ENCODE measurements at places on chromosomes 2 and 18.
A peak's percentile ranks its signal among the peaks of the same experiment; 100 is the strongest.

GRCh38 chr2:233802132-233802815 lies 24.1 kb downstream of the MROH2A start:
- DNase-seq = no peak

DNA sequence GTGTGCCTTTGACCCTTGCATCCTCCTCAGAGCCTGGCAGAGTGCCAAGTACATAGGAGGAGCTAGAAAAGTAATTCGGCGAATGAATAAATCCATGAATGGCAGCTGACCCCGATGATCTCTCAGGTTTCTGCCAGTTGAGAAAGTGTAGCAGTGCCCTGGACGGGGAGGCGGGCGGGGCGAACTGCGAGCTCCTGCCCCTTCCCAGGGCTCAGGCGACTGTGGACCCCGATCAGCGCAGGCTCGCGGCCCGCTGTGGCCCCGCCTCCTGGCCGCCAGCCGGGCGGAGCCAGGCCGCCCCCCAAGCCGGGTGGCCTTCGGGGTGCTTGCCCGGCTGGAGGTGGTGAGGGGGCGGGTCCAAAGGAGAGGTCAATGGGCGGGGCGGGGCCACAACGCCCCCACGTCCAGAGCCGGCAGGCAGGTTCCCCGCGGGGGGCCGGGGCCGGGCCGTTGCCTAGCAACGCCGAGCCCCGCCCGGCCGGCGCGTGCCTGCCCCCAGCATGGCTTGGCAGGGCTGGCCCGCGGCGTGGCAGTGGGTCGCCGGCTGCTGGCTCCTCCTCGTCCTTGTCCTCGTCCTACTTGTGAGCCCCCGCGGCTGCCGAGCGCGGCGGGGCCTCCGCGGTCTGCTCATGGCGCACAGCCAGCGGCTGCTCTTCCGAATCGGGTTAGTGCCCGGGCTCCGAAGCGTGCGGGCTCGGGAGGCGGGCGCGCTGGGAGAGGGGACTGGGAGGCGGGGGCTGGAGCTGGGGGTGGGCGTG lies 30.6 kb upstream of the TMBIM1 start:
- peak; percentile 85 for DNase-seq

DNA sequence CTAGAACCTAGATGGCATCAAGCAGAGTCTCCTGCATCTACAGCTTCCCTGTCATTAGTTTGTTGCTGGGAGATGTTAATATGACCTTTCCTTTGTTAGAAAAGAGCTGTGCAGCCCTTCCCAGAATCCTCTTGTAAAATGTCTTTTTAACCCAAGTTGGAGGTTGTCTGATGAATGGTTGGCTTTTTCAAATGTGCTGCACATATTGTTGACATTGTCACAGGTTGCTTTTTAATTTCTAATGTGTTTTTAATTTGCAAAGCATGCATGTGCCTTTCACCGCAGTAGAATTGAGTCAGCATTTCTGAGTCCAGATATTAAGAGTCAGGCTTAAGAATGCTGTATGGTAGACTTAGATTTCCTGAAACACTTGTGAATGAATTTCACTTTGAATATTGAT lies 120.8 kb downstream of the GREB1L start:
- peak; percentile 96 for DNase-seq

- DNase-seq = no peak
These were observed 6.0 kb upstream of the MALL start for GRCh38 chr2:110121592-110121991.

- DNase-seq = no peak
These were observed 638.1 kb downstream of the DSC3 start for GRCh38 chr18:30404422-30404821.

- peak; percentile 31 for DNase-seq
These were observed 51.9 kb upstream of the HNMT start for GRCh38 chr2:137912371-137912770.

DNA sequence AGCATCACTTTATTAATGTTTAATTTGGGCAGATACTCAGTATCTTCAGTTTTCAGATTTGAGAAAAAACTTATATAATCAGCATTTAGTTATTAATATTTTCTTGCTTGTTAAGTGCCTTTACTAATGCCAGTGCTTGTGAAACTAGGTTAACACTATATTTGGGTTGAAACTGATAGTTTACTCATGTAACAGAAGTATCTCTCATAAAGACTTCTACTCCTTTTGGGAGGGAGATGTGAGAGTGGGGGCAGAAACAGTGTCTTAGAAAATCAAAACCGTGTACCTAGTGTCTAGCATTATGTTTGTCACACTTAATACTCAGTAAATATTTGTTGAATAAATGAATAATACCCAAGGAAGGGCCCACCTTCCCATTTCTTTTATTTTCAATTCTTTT lies 129.5 kb downstream of the MSTN start:
- DNase-seq = no peak

- peak; percentile 88 for DNase-seq
These were observed 39.5 kb upstream of the ARL4C start for GRCh38 chr2:234536178-234536965.

DNA sequence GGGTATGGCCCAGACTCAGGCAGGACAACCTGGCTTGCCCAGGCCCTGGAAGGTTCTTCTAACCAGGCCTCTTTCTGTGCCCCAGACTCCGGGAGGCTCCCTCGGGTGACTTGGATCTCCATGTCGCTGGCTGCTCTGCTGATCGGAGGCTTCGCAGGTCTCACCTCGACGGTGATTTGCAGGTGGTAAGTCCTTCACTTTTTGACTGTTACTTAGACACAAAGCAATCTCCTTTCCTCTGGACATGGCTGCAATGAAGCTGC lies 103.5 kb downstream of the TPO start:
- DNase-seq = no peak

DNA sequence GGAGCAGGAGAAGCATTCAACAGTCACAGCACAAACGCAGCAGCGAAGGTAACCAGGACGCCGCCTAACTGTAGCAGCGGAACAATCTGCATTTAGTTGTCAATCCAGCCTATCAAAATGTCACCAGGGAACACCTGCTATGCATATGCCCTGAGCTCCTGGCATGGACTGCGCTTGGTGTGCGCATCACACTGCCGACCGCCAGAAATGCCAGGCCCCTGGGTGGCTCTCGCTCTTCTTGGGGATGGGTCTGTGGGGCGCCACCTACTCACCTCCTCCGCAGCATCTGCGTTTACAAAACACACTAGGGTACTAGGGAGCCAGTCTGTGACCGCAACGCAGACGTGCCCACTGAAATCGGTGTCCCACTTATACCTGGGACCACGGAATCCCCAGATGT lies 31.7 kb downstream of the ZNF516 start:
- DNase-seq = no peak

DNA sequence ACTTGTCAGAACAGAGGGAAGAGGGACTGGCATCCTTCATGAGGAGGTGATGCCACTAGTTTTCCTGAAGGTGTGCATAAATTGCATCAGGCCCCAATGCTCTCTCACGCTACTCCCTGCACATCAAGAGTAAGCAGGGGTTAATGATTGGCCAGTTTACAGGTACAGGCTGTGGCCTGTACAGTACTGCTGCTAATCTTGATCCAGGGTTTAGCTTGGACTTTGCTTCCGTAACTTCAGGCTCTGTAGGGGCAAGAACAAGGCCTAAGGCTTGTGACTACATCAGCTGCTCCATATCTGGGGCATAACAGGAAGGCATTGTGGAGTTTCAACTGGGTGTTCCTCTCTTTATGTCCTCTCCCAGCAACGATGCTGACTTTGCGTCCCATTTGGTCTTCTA lies 96.8 kb upstream of the FZD7 start:
- no peak for DNase-seq

DNA sequence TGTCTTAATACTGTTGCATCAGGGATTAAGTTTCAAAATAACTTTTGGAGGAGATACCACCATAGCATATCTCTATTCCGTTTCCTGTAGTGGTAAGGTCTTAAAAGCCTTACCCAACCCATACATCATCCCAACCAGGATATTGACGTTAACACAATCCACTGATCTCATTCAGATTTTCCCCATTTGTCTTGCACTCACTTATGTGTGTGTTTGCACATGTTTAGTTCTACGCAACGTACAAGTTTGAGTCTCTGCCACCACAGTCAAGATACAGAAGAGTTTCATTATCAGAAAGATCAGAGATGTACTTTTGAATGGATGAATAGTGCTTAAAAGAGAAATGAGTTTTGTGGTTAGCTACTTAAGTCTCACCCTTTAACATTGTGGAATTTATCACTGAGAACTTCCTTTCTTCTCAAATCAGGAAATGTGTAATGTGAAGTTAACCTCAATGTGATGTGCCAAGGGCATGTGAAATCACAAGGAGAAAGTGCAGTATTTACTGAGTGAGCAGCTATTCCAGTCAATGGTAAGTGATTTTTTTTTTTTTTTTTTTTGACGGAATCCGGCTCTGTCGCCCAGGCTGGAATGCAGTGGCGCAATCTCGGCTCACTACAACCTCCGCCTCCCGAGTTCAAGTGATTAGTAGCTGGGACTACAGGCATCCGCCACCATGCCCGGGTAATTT lies 69.2 kb upstream of the EPHA4 start:
- DNase-seq = no peak

DNA sequence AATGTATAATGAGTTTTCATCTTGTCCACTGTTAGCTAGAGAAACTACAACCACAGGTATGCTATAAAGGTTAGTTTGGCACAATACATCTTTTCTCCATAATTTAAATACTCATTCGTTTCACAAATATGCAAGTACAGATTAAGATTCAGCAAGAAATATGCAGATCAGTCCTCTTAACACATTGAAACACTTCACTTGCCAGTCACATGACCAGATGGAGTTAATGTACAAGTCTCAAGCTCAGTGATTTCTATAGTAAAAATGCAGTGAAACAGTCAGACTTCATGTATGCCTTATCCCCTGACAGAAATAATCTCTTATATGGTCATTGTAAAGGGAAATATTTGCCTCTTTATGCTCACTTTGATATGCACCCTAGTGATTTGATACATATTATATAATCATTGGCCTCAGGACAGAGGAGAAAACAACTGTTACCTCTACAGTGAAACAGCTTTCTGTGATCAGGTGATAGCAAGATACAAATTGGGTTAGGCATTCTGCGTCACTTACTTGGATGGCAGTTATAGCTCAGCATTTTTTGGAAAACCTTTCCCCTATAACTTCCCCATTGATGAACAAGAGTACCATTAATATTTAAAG lies 104.6 kb downstream of the TCF4 start:
- DNase-seq = no peak

DNA sequence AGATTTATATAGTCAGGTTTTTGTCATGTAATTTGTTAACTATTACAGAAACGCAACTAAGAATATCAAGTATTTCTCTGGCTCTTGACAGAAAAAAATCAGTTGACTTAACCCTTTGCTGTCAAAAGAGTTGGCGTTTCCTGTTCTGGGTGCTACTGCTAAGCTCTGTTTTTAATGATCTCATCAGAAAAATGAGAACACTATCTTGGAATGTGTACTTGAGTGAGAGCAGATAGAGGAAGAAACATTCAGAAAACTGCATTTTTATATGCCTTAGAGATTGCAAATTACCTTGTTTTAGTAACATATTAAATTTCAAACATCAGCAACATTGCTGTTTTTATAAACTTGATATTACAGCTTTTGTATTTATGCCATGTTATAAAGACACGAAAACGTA lies 297.9 kb downstream of the RDH14 start:
- no peak for DNase-seq

GRCh38 chr18:59072727-59073421 lies 66.8 kb upstream of the SEC11C start:
- no peak for DNase-seq

GRCh38 chr2:203989521-203989920 lies 53.0 kb downstream of the ICOS start:
- no peak for DNase-seq

- no peak for DNase-seq
These were observed 94.2 kb upstream of the EPAS1 start for GRCh38 chr2:46202987-46203386.

GRCh38 chr2:21920721-21921120 lies 797.0 kb downstream of the TDRD15 start:
- no peak for DNase-seq

GRCh38 chr2:1727796-1728474 lies 16.4 kb downstream of the PXDN start:
- no peak for DNase-seq

- DNase-seq = no peak
These were observed 824 bp upstream of the VPS54 start for GRCh38 chr2:64019975-64020528.

DNA sequence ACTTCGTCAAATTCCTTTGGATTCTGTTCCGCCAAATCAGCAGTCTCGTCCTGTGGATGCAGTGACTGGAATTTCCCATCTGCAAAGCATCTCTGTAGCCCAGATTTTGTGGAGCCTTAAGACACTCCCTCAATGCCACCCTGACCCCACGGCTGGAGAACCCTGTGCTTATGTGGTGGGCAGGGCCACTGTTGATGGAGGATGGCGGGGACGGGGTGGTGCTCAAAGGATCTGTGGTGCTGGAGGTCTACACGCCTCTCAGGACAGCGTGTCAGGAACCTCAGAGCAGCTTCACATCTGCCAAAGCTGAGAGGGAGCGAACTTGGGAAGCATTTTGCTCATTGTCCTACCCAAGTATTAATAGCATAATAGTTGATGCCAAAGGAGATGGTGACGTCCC lies 200.1 kb downstream of the MGAT5 start:
- DNase-seq = no peak

- DNase-seq = no peak
These were observed 269.5 kb downstream of the SOCS6 start for GRCh38 chr18:70558371-70558770.

DNA sequence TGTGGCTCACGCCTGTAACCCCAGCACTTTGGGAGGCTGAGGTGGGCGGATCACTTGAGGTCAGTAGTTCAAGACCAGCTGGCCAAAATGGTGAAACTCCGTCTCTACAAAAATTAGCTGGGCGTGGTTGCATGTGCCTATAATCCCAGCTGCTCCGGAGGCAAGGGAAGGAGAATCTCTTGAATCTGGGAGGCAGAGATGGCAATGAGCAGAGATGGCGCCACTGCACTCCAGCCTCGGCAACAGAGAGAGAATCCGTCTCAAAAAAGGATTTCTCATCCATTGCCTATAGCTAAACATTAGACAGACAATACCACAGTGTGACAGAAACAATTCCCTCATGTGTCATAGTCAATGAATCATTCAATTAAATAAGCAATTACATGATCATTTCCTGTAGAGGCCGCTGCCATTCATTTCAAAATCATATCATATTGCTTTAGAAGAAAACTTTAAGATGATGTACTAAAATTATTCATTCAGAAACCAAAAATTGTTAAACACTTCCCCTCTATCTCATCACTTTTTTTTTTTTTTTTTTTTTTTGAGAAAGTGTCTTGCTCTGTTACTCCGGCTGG lies 69.5 kb upstream of the TGIF1 start:
- DNase-seq = peak; percentile 55

- no peak for DNase-seq
These were observed 66.4 kb downstream of the GALR1 start for GRCh38 chr18:77316008-77316407.

DNA sequence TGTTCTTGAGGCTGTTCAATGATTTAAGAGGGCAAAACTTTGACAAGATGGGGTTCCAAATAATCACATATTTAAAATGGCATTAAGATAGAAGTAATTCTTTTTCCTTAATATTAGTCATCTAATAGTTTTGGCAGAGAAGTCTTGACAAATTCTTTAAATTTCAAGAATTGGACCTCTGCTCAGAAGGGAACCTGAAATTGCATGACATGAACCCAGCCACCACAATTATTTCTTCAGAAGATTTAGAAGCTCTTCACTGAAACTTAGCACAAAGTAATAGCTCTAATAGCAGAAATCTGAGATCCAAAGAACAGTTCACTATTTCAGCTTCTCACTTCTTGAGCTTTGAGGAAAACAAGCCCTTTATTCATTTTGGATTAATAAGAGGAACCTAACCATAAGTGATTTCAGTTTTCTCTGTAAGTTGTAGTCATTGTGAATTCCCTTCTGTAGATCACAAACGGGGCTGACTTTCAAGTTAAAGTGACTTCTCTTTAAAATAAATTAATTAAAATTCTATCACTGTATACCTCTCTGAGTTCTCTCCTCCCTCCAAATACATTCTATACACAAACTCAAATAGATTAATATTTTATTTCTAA lies 100.6 kb upstream of the ITGA4 start:
- no peak for DNase-seq
